ENCODE measurements at places on chromosomes 1 and 21.

DNA sequence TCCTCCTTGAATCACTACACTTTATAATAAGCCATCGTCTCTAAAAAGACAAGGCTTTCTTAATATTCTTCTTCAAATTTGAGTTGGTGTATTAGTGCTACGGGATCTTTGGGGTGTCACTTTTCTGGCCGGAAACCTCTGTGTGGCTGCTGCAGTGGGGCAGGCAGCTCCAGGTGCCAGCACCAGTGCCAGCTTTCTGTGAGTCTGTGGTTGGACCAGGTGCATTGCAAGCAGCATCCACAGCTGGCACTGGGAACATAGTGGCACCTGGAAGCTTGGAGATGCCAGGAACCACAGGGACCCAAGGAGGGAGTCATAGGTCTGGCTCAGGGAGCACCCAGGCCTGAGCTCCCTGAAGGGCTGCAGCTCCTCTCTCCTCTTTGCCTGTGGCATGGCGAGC is 111.8 kb upstream of the RUNX3 start:
- no peak for DNase-seq

DNA sequence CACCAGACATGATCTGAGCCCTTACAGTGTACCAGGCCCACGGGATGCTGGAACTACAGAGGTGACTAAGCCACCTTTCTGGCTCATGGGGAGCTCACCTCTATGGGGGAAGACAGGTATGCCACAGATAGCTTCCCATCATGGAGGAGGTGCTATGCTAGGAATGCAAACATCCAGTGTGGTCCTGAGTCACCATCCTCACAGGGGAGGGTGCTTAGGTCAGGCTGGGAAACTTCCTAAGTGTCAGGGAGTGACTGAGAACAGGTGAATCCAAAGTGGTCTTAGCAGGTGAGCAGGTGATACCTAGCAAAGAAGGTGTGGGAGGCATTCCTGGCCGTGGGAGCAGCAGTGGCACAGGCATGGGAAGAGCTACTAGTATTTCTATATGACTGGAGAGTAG is 8.6 kb upstream of the RASSF5 start:
- no peak for DNase-seq

DNA sequence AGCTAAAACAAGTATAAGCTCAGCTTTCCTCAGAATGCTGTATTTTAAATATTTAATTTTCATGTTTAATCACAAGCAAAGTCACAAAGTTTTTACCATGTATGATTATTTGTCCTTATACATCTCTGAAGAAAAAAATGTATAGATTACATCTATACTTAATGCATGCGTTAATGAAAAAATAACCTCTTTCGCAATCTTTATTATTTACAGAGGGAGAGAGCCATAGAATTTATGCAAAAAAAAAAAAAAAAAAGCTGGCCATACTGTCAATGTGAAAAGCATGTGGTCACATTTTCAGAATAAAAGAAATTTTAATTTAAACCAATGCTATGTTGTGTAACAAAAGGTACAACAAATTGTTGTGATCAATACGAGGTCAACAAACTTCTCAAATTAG is 148.2 kb downstream of the AKT3 start:
- DNase-seq, result no peak

- no peak for DNase-seq
These were observed 121.7 kb downstream of the TNFSF18 start for GRCh38 chr1:172929006-172929405.

GRCh38 chr1:231020139-231020601 is 19.9 kb downstream of the FAM89A start:
- DNase-seq, result no peak

GRCh38 chr1:110152133-110152785 is 2.0 kb downstream of the SLC6A17 start:
- no peak for DNase-seq

DNA sequence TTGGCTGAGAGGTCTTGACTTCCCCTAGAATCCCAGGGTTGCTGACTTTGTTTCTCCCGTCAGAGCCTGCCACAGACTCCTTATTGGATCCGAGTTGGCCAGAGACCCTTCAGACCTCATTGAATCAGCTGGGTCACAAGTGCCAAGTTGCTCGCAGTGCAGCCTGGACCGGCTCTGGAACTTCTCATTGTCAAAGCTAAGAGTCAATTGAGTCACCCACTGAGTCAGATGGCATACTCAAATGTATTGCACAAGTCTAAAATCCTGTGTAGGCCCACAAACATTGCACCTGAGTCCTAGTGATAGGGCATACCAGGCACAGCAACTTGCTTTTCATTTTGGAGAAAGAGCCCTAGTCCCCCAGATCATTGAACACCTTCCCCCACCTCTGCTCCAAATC is 20.4 kb upstream of the SCAF4 start:
- DNase-seq, result no peak
